ENCODE measurements at places on chromosomes 6 and 20. TPM values are rescaled to one million over a fixed set of nuclear protein-coding genes. Genes with fewer than 3 reads are reported as not detected.

Gene IRAK1BP1
- total RNA-seq: 1.6 TPM

- peaks cover 8% of the 10 kb centered on the region for H3K27me3 ChIP-seq
- H3K36me3 ChIP-seq: no peaks in the 10 kb centered on the region
- no peak for DNase-seq
- no peaks in the 10 kb centered on the region for H3K4me1 ChIP-seq
These were observed 21.7 kb downstream of the OR2B6 start for GRCh38 chr6:27978705-27979104.

GRCh38 chr20:37729909-37730308 is 36.1 kb downstream of the CTNNBL1 start:
- H3K27ac ChIP-seq: no peak overlapping the region
- no peaks in the 10 kb centered on the region for H3K36me3 ChIP-seq
- no peak overlapping the region for H3K4me3 ChIP-seq
- H3K27me3 ChIP-seq: no peaks in the 10 kb centered on the region
- peaks cover 12% of the 10 kb centered on the region for H3K4me1 ChIP-seq

Gene NR2E1
- not detected for total RNA-seq

GRCh38 chr6:50602292-50602691 is 111.0 kb upstream of the TFAP2D start:
- no peak for DNase-seq
- H3K4me1 ChIP-seq: no peaks in the 10 kb centered on the region
- no peaks in the 10 kb centered on the region for H3K27me3 ChIP-seq
- no peaks in the 10 kb centered on the region for H3K36me3 ChIP-seq
- H3K4me3 ChIP-seq: no peak overlapping the region

Gene GRM1
- total RNA-seq: not detected
